Esophagus squamous epithelium (tissue), 5 donors: ENCODE measurements at places on chromosomes 7 and 10. TPM values are rescaled to one million over a fixed set of nuclear protein-coding genes. Genes with fewer than 3 reads are reported as not detected.

GRCh38 chr7:47255007-47255406 lies 326.9 kb downstream of the TNS3 start:
- H3K4me3 ChIP-seq: no peak overlapping the region
- no peak for DNase-seq
- H3K27me3 ChIP-seq: no peaks in the 10 kb centered on the region
- H3K4me1 ChIP-seq: peaks cover 23% of the 10 kb centered on the region

- no peak for DNase-seq
- no peak overlapping the region for H3K4me3 ChIP-seq
- no peaks in the 10 kb centered on the region for H3K27me3 ChIP-seq
- H3K27ac ChIP-seq: no peak overlapping the region
- H3K36me3 ChIP-seq: no peaks in the 10 kb centered on the region
Observed at GRCh38 chr10:74960670-74961069, 134.3 kb downstream of the KAT6B start.

- no peak overlapping the region for H3K4me3 ChIP-seq
- no peaks in the 10 kb centered on the region for H3K36me3 ChIP-seq
- H3K27ac ChIP-seq: no peak overlapping the region
- no peak for DNase-seq
Observed at GRCh38 chr10:10818082-10818481, 199.6 kb upstream of the CELF2 start.

- H3K36me3 ChIP-seq: no peaks in the 10 kb centered on the region
- DNase-seq: no peak
- H3K27me3 ChIP-seq: no peaks in the 10 kb centered on the region
- H3K4me3 ChIP-seq: no peak overlapping the region
- H3K4me1 ChIP-seq: no peaks in the 10 kb centered on the region
- H3K27ac ChIP-seq: no peak overlapping the region
Observed at GRCh38 chr10:111199587-111199986, 122.8 kb downstream of the ADRA2A start.

- H3K36me3 ChIP-seq: no peaks in the 10 kb centered on the region
- no peaks in the 10 kb centered on the region for H3K27me3 ChIP-seq
- no peak overlapping the region for H3K4me3 ChIP-seq
- peaks cover 33% of the 10 kb centered on the region for H3K4me1 ChIP-seq
- DNase-seq: no peak
- peak overlapping the region; percentile 38 for H3K27ac ChIP-seq
Observed at GRCh38 chr7:117071551-117071950, 118.2 kb downstream of the ST7 start.

- peak overlapping the region; percentile 25 for H3K27ac ChIP-seq
- no peaks in the 10 kb centered on the region for H3K36me3 ChIP-seq
- H3K27me3 ChIP-seq: no peaks in the 10 kb centered on the region
- no peak for DNase-seq
- H3K4me1 ChIP-seq: no peaks in the 10 kb centered on the region
Observed at GRCh38 chr7:4006687-4007086, 675.4 kb upstream of the FOXK1 start.

DNA sequence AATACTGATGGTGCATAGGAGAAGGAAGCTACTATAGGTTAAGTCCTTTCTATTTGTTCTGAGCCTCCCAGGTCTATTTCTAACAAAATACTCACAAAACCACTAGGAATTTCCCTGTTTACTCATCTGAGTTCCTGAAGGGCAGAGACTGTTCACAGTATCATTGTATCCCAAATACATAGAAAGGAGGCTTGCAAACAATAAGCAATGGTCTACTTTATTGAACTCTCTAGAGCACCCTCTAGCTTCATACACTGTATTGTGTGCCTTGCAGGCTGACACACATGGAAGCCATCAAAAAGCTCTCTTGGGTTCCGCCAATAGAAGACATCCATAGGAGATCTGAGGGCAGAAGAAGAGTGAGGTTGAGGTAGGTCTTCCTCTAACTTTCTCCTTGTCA lies 826.1 kb downstream of the GRM8 start:
- no peaks in the 10 kb centered on the region for H3K36me3 ChIP-seq
- H3K4me1 ChIP-seq: no peaks in the 10 kb centered on the region
- H3K27ac ChIP-seq: no peak overlapping the region
- no peaks in the 10 kb centered on the region for H3K27me3 ChIP-seq
- no peak overlapping the region for H3K4me3 ChIP-seq

DNA sequence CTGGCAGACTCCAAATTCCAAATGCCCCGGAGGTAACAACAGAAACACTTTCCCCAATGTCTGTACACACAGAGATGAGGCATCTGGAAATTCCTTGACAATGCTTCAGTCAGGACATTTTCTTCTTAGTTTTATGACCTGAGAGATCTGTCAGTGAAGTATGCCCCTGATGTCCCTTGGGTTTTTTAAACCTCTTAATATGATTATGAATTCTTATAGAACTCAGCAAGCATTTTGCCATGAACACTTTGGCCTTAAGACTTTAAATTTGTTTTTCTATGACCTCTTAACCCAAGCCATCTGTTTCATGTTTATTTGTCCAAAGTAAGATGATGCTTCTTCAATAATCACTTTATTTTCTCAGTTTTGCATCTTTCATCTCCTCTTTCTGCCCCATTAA lies 1206.2 kb downstream of the GATA3 start:
- no peak overlapping the region for H3K4me3 ChIP-seq
- DNase-seq: no peak
- H3K4me1 ChIP-seq: no peaks in the 10 kb centered on the region
- H3K27ac ChIP-seq: no peak overlapping the region
- no peaks in the 10 kb centered on the region for H3K36me3 ChIP-seq
- H3K27me3 ChIP-seq: no peaks in the 10 kb centered on the region

DNA sequence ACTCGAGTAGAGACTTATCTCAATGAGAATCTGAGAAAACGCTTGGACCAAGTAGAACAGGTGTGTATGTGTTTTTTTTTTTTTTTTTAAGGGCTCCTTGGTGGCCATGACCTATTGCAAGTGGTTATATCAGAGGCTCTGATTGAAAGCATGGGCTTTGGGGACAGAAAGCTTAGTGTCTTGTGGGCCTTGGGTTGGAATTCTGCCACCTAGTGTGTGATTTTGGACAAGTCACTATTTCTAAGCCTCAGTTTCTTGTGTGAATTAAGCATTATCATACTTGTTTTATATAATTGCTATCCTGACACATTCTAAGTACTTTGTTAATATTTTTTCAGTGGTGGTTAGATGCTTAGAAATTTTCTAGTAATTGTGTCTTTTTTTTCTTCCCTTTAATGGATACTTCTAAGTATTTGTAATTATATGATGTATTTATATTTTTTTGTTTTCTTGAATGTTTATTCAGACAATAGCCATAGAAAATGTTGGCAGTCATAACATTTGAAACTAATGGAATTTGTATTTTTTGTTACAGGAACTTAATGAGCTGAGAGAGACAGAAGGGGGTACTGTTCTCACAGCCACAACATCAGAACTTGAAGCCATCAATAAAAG lies 33.1 kb downstream of the SMC3 start:
- H3K27ac ChIP-seq: no peak overlapping the region
- no peaks in the 10 kb centered on the region for H3K4me1 ChIP-seq
- H3K36me3 ChIP-seq: no peaks in the 10 kb centered on the region
- H3K27me3 ChIP-seq: no peaks in the 10 kb centered on the region

The FGFR2 gene
- total RNA-seq: 55.5 TPM

DNA sequence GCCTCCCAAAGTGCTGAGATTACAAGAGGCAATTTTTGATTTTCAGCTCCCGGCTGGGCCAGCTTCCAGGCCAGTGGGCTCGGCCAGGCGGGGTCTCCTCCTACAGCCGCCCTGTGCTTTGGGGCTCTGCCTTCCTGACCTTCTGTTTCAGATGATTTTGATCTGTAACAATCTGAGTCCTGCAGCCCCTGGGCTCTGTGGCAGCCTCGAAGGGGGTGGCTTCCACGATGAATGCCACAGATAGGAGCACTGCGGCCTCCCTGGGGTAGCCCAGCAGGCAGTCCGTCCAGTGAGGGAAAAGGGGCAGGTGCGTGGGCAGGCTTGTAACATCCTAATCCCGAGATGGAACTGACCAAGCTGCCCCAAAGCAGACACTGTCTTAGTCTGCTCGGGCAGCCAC lies 177.5 kb downstream of the DNAJB6 start:
- no peak overlapping the region for H3K27ac ChIP-seq
- DNase-seq: no peak
- H3K27me3 ChIP-seq: no peaks in the 10 kb centered on the region
- no peak overlapping the region for H3K4me3 ChIP-seq
- no peaks in the 10 kb centered on the region for H3K4me1 ChIP-seq
- no peaks in the 10 kb centered on the region for H3K36me3 ChIP-seq

GRCh38 chr10:105965141-105965540 lies 1199.4 kb downstream of the SORCS1 start:
- no peaks in the 10 kb centered on the region for H3K27me3 ChIP-seq
- no peak overlapping the region for H3K4me3 ChIP-seq
- no peak for DNase-seq
- no peaks in the 10 kb centered on the region for H3K36me3 ChIP-seq

The CYP26C1 gene
- total RNA-seq: 0.19 TPM

The GNG11 gene
- total RNA-seq: 13.9 TPM

DNA sequence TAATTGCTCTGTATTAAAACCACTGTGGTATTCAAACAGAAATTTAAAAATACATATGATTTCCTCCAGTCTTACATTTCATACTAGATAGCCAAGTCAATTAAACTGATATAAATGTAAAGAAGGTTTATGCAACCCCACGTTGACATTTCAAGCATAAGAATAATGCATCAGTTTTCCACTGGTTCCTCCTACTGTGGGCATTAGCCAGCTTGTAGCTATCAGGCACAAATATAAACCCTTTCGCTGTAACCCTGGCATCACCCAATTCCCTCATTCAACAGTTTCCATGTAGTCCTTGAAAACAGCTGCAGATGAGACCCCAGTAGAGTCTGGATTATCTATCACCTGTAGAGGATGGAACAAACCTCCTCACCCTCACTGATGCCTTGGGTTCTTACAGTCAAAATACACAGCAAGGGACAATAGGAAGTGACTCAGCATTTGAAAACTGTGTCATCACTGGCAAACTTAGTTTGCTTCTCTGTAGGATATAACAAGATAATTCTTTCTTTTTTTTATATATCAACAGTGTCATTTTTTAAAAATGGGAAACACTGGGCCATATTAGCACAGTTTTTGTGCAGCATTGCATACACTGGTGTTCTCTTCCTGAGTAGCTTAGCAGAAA lies 113.0 kb downstream of the PDE1C start:
- no peaks in the 10 kb centered on the region for H3K4me1 ChIP-seq
- H3K4me3 ChIP-seq: no peak overlapping the region
- no peak overlapping the region for H3K27ac ChIP-seq
- no peak for DNase-seq

The NEBL gene
- total RNA-seq: 45.0 TPM

The WIPF3 gene
- total RNA-seq: 0.18 TPM

DNA sequence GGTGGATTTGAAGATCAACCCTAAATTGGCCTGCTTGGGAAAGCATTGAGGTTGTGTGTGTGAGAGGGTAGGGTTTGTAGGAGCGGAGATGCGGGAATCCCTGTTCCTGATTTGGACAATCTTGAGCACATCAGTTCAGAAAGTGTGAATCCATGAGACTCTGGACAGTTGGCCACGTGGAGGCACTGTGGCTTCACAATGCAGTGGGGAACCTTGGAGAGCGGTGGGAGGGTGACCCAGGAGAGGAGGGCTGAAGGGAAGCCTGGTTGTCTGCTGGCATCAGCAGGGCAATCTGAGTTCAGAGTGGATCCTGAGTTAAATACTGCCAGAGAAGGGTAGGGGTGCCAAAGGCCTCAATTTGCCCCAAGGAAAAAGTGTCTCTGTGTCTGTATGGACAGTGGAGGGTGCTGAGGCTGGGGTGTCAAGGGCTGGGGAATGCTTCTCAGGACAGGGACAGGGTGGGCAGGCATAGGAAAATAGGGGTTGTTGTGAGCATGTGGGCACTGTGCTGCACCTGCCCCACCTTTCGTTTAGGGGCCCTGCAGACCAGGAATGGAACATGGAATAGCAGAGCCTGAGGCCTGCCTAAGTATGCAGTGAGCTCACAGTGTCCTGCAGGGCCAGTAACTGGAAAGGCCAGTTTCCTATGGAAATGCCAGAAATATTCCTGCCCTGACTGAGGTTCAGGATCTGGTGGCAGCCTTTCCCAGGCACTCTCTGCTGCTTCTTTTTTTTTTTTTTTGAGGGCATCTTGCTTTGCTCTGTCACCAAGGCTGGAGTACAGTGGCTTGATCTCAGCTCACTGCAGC lies 162.9 kb upstream of the PRSS58 start:
- no peaks in the 10 kb centered on the region for H3K4me1 ChIP-seq
- DNase-seq: no peak
- no peaks in the 10 kb centered on the region for H3K27me3 ChIP-seq
- no peak overlapping the region for H3K4me3 ChIP-seq
- no peaks in the 10 kb centered on the region for H3K36me3 ChIP-seq

The SPDYE9 gene
- not detected for total RNA-seq

GRCh38 chr7:104985259-104985617 lies 28.8 kb upstream of the KMT2E start:
- peaks cover 5% of the 10 kb centered on the region for H3K36me3 ChIP-seq
- H3K27me3 ChIP-seq: no peaks in the 10 kb centered on the region
- no peak overlapping the region for H3K4me3 ChIP-seq
- H3K27ac ChIP-seq: peak overlapping the region; percentile 98
- no peak for DNase-seq

The ZPBP gene
- not detected for total RNA-seq

GRCh38 chr10:68717435-68717834 lies 3.6 kb upstream of the CCAR1 start:
- no peak for DNase-seq
- no peak overlapping the region for H3K27ac ChIP-seq
- H3K36me3 ChIP-seq: no peaks in the 10 kb centered on the region

DNA sequence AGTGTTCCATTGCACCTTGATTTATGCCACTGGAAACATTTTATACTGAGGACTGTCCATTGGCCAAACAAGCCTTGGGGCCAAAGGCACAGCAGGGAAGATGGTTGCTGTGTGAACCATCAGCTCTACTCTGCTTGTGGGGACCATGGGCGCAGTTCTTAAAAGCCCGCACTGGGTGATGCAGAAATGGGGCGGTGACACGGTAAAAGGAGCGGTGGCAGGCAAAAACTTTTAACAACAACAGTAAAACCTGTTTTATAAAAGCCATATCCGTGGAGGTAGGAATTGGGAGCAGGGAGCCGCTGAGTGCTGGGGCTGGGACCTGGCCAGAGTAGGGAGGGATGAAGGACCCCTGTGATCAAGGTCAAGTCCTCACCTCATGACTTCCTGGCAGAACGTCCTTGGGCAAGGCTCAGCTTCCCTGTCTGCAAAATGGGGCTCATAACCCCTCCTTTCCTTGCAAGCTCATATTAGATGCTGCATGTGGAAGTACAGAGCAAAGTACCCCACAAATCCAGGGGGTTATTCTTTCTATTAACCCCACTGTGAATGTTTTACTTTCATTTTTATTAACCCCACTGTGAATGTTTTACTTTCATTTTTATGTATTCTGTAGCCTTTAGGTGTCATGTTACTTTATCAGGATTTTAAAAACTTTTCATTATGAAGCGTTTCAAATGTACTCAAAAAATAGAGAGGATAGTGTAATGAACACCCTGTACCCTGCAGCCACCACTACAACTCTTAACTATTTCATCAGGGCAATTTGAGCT lies 78.3 kb downstream of the GRK5 start:
- H3K4me3 ChIP-seq: no peak overlapping the region
- no peak for DNase-seq
- H3K36me3 ChIP-seq: no peaks in the 10 kb centered on the region
- peak overlapping the region; percentile 79 for H3K27ac ChIP-seq
- peaks cover 59% of the 10 kb centered on the region for H3K4me1 ChIP-seq

The PRSS2 gene
- not detected for total RNA-seq
